ENCODE measurements at places on chromosomes 6 and 20.

- DNase-seq: no peak
Observed at GRCh38 chr6:157240059-157240959, 83.0 kb downstream of the TMEM242 start.

- no peak for DNase-seq
Observed at GRCh38 chr6:39608652-39609345, 116.4 kb downstream of the KIF6 start.

DNA sequence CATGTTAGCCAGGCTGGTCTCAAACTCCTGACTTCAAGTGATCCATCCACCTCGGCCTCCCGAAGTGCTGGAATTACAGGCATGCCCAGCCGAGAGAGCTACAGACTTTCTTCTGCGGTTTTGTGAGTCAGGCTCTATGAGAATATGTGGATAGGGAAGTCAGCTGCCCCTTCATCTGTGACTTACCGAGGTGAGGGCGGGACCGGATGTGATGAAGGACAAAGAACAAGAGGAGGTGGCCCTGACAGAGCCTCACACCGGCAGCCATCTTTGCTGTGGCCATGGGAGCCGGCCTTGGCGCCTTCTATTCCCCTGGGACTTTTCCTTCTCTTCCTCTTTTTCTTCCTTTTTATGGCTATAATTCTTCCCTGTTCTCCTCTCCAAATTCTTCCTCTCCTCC, 67.0 kb downstream of the IYD start:
- DNase-seq: no peak

- DNase-seq: no peak
Observed at GRCh38 chr20:62087227-62087626, 21.5 kb upstream of the TAF4 start.

DNA sequence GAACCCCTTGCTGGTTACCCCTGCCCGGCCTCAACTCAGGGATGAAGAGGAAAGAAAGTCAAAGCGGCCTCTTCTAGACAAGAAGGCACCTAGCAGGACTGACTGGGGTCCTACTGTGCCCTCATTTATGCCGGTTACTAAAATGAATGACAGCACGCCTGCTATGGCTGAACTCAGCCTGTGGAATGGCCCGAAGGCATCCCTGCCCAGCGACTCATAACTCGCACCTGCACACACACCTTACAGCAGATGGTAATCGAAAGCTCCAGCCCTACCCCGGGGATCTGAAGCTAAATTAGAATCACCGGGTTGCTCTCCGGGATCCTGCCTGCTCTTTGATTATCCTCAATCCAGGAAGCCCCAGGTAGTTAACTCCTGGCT, 747 bp upstream of the TXNDC5 start:
- DNase-seq: no peak

- DNase-seq: no peak
Observed at GRCh38 chr6:158259136-158259535, 53.1 kb upstream of the TULP4 start.

GRCh38 chr6:88168362-88168761, 2.2 kb upstream of the CNR1 start:
- no peak for DNase-seq

DNA sequence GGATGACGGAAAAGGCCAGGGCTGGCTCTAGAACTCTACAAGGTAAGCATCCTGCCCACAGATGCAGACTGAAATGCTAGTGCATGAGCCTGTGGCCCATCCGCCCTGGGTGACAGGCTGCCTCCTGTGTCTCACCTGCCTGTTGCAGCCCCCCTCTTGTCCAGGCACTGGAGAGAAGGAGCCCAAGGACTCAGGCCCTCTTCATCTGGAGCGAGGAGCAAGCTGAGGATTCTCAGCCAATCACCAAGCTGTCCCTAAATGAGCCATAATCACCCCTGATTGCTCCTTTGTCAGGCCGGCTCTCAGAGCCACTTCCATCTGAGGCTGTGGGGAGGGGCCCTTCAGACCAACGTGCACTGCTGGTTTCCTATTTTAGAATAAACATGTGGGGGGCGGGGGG, 10.0 kb upstream of the SLC32A1 start:
- DNase-seq: no peak

DNA sequence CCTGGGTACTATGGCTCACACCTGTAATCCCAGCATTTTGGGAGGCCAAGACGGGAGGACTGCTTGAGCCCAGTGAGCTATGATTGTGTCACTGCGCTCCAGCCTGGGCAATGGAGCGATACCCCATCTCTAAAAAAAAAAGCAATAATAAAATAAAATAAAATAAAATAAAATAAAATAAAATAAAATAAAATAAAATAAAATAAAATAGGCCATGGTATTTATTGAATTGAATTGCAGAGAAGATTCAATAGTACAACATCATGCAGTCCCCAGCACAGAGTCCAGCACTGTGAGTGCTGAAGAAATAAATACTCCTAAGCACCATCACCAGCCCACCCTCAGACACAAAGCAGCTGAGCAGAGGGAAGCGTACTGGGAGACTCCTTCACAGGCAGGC, 144.7 kb downstream of the RALGAPA2 start:
- DNase-seq: no peak

DNA sequence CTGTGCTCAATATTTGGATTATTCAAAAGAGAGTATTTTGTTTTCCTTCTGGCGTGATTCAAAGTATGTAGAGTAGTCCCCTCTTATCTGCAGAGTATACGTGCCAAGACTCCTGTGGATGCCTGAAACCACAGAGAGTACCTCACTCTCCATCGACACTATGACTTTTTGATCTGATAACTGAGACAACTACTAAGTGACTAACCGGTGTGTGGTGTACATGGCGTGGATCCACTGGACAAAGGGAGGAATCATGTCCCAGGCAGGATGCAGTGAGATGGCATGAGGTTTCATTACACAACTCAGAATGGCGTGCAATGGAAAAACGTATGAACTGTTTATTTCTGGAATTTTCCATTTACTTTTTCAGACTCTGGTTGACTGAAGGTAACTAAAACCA, 112.2 kb upstream of the PDE7B start:
- DNase-seq: no peak

- DNase-seq: no peak
Observed at GRCh38 chr6:160122744-160123143, 1.1 kb downstream of the SLC22A1 start.

GRCh38 chr6:154986787-154987235, 8.3 kb upstream of the TIAM2 start:
- no peak for DNase-seq

- no peak for DNase-seq
Observed at GRCh38 chr20:21808863-21809664, 103.6 kb downstream of the PAX1 start.

GRCh38 chr6:97917369-97917768, 634.4 kb upstream of the MMS22L start:
- DNase-seq: no peak

DNA sequence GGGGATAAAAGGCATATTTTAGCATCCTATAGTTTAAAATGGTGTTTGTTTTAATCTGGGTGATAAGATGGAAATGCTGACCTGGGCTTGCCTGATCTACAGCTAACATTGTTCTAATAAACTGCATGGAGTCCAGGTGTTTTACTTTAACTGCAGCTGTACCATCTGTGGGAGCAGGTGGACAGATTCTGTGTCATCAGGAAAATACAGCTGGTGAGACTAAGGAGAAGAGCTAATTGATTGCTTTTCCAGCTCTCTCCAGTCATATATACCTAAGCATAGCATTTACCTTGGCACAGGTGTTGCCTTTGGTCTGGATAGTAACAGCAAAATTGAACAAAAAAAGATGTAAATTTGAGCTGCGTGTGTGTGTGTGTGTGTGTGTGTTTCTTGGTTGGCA, 31.6 kb downstream of the CBFA2T2 start:
- no peak for DNase-seq

GRCh38 chr6:151493804-151494234, at the start of gene CCDC170:
Gene CCDC170 (plus strand): TSS chr6:151494017. CDS start chr6:151494129, 112 bp downstream.
- DNase-seq: no peak

GRCh38 chr6:5905431-5906339, 101.0 kb downstream of the NRN1 start:
- DNase-seq: no peak

DNA sequence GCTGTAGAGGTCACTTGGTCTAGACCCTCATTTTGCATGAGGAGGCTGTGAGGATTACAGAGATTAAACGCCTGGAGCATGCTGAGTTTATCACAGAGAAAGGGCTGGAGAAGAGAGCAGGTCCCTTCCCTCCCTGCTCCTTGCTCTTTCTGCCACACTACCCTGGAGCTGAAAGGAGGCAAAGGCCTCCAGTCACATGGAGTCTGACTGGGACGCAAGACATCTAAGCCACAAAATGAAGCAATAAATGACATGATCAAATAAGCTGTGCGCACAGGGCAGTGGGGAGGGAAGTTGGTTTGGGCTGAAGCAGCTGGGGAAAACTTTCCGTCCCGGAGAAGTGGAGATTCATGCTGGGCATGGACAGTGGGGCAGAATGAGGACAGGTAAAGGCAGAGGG, 33.3 kb downstream of the ATXN1 start:
- no peak for DNase-seq

DNA sequence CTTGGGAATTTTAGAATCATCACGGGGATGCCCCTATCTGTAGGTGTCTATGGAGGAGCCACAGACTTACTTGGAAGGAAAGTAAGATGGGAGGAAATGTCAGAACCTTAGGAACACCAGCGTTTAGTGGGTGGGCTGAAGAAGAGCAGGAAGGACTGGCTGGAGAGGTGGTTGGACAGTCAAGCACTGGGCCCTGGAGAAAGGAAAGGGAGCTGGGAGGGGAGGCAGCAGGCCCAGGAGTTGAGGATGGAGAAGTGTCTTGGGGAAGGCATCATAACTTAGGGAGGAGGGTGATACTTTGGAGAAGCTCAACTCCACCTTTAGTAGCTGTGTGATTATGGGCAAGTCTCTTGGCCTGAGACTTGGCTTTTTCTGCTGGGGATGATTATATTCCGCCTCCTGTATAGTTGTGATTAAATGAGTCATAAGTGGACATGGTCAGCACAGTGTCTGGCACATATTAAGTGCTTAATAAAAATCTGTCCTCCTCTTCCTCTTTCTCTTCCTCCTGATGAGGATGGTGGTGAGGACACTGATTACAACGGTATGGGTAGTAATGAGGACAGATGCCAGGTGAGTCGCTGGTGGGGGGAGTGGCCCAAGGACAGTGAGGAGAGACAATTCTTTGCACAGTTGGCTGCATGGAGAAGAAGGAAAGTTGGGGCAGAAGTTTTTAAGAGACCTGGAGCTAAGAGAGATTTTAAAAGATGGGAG, 125.7 kb downstream of the TOX2 start:
- no peak for DNase-seq

- DNase-seq: no peak
Observed at GRCh38 chr6:31741815-31742214, 2.0 kb downstream of the MSH5 start.

DNA sequence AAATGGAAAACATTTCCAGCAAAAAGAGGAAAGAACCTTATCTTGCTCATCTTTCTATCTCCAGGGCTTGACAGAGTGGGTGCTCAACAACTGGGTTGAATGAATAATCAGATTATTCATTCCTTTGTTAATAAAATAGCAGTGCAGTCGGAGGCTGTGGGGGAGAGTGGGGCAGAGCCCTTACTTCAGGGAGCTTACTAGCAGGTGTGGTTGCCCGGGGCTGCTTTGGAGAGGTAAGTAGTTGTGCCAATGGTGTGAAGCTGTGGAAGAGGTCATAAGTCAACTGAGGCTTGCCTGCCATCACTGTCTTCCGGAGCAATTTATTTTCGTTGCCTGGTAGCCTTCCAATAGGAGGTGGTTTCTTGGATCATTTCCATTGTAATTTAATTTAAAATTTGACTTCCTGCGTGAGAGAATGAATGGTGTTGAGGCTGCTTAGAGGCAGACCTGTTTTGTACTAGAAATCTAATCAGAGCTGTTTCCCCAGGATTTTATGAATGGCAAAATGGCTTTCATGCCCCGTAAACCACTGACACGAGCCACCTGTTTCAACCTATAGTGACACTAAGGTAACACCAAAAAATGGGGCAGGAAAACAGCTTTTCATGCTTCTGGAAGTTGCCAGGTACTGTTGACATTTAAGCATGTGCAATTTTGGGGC, 51.4 kb downstream of the ZDHHC14 start:
- no peak for DNase-seq

All from central memory CD8-positive, alpha-beta T cell (primary cell).